NCI-H1105 (cell line): ENCODE measurements at places on chromosomes 2 and 18.

- no peak for DNase-seq
Observed at GRCh38 chr2:154914561-154914960, 216.1 kb downstream of the KCNJ3 start.

DNA sequence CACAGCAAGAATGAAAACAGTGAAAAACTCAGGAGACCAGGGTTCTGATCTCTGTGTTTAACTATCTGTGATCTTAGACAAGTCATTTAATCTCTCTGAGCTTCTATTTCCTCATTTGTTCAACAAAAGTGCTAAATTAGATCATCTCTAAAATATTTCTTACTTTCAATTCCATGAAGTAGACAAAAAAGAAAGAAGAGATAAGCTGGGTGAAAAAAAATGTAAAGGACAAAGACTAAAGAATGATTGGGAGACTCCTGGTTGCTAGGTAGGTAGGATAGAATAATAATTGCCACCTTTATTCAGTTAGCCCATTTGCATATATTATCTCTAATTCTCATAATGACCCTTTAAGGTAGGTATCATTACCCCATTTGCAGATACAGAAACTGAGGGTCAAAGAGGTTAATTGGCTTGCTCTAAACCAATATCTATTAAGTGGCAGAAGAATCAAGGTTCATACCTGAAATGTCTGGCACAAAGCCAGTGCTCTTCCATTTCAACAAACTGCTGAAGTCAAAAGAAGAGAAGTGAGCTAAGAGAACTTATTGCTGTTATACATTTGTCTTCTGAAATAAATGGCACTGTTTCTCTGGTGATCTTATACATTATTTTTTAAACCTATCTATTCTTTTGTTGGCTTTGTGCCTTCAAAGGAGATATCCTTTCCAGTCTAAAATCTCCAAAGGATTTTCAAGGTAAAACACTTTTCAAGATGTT lies 141.7 kb downstream of the OTX1 start:
- peak; percentile 57 for DNase-seq

DNA sequence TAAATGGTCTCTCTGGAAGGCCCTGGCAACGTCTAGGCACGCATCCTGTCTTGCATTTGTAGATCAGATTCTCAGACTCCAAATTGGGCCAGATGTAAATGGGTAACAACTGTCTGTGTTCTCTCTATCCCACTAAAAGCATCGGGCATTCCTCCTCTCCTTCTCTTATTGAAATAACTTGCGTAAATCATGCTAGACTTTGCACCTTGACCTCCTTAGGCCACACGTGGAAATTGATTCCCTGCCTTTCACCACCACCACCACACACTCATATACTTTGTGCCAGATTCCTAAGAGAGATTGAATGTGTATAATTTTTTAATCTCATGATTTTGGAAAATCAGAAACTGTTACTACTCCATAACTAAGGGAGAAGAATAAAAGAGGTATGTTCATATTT lies 21.3 kb downstream of the MAPRE3 start:
- no peak for DNase-seq

- no peak for DNase-seq
Observed at GRCh38 chr2:173296235-173296634, 58.4 kb upstream of the CDCA7 start.

GRCh38 chr2:69616755-69617154 lies 26.8 kb downstream of the AAK1 start:
- no peak for DNase-seq

DNA sequence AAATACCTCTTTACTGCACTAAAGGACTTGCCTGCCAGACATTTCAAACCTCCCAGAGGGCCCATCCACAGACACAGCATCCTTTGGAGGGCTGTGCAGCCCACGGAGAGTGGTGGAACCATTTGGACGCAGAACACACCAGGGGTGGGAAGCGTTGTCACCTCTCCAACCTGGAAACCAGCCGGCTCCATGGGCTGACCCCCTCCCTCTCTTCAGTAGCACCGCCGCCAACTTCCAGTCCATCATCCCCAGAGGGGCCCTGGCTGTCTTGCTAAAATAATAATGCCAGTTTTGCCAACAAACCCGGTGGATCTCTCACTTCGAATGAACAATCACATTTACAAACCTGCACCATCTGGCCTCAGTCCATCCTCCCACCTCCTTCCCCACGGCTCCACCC lies 203.9 kb downstream of the FBXO15 start:
- DNase-seq: no peak

DNA sequence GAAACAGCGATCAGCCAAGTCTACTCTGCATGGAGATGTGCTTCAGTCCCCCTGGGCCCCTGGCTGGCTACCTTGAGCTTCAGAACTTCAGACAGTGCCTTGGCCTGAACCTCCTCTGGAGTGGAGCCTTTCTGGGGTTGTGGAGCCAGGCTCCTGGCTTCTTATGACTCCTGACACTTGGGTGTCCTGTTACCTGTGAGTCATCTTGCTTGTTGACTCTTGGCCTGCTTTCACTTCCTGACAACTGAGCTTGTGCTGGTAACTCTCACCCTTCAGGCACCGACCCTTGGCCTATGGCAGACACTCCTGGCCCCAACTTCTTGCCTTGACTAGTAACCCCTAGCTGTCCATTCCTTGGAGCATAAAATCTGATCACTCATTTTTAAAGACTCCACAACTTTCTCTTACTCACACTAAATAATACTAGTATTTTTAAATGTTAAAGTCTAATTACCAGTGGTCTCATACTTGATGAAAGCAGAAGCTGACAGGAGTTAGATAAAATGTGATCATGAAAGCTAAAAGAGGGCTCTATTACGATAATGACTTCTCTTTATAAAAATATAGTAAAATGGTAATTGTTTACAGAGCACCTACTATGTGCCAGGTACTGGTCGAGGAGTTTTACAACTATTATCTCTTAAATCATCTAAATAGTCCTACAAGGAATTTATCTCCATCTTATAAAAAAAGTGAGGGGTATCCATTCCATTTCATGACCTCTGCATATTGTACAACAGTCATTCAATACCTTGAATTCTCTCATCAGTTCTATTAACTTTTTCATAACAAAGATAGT lies 46.3 kb upstream of the VIT start:
- no peak for DNase-seq

DNA sequence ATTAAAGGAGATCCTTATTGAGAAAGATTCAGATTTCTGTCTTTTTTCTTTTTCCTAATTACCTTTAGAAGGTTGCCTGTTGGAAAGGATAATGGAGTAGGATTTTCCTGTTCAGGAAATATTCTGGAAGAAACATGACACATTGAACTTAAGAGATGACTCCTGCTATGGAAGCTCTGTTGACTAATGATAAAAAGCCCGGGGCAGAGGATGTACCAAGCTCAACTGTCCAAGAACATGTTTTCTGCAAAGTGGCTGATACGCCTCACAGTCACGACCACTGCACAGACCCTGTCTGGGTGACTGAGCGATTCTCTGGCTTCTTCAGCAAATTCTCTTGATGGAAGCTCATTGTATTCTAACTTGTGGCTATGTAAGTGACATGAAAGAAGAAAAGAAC lies 86.2 kb upstream of the THOC1 start:
- no peak for DNase-seq

DNA sequence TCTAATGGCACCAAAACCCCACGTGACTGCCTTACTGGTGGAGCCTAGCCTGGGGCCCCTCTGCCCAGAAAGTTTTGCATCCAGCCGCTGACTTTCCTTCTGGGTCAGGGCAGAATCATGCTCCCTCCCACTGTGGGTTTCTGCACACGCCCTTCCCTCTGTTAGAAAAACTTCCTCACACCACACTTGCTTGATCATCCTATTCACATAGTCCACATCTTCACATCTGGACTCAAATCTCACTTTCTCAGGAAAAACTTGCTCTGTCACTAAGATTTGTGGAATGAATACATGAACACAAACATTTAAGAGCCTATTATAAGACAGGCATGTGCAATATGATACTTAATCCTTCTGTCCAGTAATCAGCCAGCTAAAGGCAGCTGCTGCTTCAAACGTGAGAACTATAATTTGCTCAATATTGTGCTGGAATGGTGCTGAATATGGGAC lies 274.7 kb downstream of the RND3 start:
- DNase-seq: no peak

- no peak for DNase-seq
Observed at GRCh38 chr2:40289771-40290404, 162.0 kb downstream of the SLC8A1 start.

- no peak for DNase-seq
Observed at GRCh38 chr2:181198183-181198864, 217.9 kb downstream of the UBE2E3 start.

GRCh38 chr2:110828330-110828729 lies 96.0 kb downstream of the ACOXL start:
- no peak for DNase-seq

DNA sequence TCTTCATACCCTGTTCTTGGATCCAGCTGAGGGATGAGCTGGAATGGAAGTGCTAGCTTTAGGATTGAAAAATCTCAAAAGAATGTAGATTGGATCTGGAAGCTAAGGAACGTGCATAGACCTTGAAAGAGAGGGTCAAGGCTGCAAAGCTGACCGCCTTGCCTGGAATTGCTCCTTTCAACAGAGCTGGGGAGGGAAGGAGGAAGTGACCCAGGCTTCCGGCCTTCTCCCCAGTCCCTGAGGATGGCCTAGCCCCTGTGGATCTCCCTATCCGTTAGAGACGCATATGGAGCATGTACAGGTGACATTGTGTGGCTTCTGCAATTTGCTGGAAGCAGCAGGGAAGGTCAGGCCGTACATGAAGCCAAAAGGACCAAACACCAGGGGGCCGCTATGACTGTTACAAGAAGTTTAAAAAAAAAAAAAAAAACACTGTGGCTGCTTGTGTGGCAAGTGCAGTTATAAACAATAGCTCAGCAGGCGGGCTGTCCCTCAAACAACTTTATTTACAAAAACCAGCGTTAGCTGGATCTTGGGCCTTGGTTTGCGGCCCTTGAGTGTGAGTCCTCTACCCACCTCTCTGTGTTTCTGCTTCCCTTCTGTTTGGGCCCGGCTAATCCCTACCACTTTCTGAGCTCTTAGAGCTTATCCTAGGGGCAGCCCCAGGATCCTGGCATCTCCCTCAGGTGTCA lies 227.6 kb downstream of the SEPTIN10 start:
- DNase-seq: no peak

DNA sequence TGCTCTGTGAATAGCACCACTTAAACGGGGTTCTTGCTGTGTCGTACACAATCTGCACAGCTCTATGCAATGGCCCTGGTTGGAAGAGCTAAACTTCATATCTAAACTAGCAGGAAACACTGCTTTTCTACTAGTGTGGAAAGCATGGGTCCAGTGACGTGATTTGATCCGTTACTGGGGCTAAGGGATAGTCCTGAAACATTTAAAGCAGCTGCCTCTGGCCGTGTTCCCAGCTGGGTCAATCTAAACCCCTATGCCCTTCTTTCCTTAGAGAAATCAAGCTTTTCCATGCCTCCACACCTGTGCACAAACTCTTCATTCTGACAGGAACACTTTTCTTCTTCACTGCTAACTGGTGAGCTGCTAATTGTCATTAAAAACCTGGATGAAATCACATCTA lies 5.4 kb upstream of the IGFBP5 start:
- no peak for DNase-seq
